Stimulated activated CD8-positive, alpha-beta memory T cell treated with anti-CD3 and anti-CD28 coated beads, Interleukin-4, amount 100 ng/mL, for 48 hours (primary cell): ENCODE measurements at places on chromosomes 2 and 18.
A peak's percentile ranks its signal among the peaks of the same experiment; 100 is the strongest.

DNA sequence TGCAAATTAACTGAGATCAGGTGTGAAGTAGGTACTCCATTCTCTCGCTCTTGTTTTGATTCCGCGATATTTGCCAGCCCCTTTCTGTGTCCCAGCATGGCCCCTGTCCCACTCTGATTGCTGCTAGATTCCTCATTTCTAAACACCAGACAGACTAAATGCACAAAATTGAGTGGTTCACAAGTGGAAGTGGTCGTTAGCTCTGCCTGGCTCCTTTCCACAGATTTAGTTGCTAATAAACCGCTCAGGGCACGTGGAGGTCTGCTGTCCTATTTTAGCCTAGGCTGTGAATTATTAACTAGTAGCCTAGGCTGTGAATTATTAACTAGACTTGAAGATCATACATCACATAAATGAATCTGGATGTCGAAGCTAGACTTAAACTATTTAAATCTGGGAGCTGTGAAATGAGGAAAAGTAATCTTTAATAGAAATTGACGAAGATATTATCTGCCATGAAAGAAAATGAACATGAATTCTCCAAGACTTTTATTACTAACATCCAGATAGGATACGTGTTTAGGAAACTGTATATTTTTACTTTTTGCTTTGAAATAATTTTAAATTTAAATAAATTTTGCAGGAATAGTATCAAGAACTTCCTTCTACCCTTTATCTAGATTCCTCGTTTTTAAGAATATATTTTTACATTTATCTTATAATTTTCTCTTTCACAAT, 3.7 kb downstream of the IL1RL2 start:
- no peak for DNase-seq

DNA sequence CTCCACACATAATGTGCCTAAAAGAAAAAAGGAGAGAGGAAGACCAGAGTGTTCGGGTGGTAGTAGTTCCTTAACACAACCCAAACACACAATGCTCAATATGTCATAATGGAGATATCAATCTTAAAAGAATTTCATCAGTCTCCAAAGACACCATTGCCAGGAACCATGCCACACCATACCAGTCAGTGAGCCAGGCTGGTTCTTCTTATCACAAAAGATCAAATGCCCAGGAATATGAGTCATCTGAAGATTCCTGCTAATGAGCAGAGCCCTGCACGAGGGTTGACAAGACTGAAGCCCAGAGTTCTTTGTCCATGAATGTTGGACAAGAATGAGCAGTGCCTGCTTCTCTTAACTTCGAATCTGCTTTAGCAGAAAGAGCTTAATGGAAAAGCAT, 262.3 kb downstream of the ZNF516 start:
- DNase-seq, result no peak

DNA sequence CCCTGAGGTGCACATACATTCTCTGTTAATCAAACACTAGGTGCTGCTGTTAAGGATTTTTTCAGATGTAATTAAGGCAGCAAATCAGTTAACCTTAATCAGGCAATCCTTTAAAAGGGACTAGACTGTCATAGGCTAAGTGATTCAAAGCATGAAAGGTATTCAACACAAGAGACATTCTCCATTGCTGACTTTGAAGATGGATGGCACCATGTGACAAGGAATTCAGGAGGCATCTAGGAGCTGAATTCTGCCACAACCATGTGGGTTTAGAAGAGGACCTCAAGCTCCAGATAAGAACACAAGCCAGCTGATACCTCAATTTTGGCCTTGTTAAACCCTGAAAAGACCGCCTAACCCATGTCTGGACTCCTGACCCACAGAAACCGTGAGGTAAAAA, 84.0 kb downstream of the SMAD2 start:
- no peak for DNase-seq

DNA sequence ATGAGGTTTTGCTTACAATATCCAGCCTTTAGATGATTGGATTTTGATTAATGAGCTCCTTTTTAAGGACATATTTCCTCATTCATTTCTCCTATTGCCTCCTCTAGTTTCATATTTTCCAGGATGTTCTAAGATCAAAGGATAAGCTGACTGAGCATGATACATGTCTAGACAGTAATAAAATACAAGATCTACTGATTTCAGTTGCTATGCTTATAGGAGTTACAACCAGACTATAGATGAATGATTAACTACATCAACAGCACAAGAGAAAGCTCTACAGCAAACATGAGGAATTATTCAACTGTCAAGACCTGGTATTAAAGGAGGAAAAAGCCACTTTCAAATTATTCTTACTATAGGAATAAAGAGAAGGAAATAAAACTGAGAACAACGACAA, 85.0 kb upstream of the LINC00305 start:
- DNase-seq, result no peak

DNA sequence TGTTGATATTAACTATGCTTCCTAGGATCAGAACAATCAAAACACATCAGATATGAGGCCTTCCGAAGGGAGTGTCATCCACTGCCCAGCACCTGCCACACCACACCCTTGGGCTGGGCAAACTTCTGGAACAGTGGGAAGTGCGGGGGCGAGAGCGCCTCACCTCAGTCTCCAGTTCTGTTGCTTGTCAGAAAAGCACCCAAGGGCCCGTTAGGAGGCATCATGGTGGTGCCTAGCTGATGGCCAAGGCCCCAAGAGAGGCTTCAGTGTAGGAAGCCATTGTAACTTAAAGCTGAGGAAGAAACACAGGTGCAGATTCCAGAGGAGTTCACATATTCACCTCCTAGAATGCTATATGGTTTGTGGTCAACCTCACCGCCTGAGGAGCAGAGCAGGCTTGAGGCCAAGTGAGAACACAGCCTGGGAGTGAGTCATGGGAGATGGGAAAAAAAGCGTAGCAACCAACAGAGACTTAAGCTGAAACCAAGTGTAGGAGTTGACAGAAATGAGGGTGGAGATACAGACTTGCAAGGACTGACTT, 85.1 kb upstream of the ATL2 start:
- peak; percentile 69 for DNase-seq

DNA sequence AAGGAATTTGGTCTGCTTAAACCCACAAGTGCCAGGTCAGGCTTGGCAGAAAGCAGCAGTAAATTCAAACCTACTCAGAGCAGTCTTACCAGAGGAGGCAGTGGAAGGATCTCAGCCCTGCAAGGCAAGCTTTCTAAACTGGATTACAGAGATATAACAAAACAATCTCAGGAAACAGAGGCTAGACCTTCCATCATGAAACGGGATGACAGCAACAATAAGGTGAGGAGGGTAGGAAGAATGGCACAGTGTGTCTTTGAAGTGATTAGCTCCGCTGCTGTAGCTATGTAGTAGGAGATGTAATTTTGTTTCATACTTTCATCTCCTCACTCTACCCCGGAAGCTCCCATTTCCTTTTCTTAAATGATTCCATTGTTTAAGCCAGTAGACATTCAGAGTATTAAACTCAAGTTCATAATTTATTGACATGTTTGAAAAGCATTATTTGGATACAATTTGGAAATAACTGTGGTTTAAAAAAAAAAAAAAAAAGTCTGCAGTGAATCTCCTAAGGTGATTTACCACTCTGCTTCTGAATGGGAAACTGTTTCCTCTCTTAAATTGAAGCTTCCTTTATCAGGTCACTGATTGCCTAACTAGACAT, 29.4 kb upstream of the DYSF start:
- no peak for DNase-seq

GRCh38 chr2:69718338-69718965, 23.5 kb upstream of the ANXA4 start:
- no peak for DNase-seq

GRCh38 chr2:149399934-149400615, 69.7 kb downstream of the LYPD6 start:
- DNase-seq, result no peak

GRCh38 chr18:13216092-13216582, 2.4 kb upstream of the LDLRAD4 start:
- DNase-seq, result peak; percentile 62

DNA sequence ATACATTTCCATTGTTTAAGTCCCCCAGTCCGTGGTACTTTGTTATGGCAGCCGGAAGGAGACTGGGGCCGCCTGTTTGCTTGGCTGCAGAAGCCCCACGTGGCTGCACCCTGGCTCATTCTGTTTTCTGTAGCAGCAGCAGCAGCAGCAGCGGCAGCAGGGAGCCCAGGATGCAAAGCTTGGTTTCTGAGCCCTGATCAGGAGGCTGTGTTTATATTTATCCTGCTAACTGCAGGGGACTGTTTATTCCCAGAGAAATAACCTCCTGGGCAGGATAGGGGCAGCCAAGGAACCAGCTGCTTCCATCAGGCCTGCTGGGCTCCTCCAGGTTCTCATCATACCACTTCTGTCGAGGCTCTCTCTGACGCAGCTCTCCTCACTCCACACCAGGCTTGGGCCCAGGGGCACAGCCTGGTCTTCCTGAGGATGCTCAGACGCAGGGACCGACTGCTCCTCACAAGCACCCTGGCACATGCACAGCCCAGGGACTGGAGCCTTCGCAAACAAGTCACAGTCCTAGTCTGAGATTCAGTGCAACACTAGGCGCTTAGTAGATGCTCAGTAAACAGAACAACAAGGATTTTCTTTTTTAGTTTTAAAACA, 139.0 kb downstream of the MSH2 start:
- no peak for DNase-seq

DNA sequence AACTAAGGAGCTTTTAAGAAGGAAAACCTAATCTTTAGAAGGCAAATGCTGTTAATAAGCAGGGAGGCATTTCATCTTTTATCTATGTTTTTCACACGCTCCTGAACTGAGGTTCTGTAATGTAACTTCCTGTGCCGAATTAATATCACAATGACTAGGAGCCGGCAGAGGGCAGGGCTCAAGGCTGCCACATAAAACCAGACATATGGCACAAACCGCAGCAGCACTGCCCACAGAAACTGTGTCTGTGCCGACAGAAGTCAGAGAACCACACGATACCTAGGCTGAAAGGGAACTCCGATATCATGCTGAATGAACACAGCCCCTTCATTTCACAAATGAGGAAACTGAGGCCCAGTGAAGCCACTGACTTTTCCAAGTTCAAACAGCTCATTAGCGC, 112.1 kb downstream of the EIPR1 start:
- no peak for DNase-seq

- DNase-seq, result no peak
Observed at GRCh38 chr2:79087785-79088364, at the start of gene REG1B. Gene REG1B, minus strand, starts transcription at chr2:79087993. Its CDS starts 381 bp downstream, at chr2:79087612.

- no peak for DNase-seq
Observed at GRCh38 chr18:12318334-12318697, 10.3 kb downstream of the TUBB6 start.

DNA sequence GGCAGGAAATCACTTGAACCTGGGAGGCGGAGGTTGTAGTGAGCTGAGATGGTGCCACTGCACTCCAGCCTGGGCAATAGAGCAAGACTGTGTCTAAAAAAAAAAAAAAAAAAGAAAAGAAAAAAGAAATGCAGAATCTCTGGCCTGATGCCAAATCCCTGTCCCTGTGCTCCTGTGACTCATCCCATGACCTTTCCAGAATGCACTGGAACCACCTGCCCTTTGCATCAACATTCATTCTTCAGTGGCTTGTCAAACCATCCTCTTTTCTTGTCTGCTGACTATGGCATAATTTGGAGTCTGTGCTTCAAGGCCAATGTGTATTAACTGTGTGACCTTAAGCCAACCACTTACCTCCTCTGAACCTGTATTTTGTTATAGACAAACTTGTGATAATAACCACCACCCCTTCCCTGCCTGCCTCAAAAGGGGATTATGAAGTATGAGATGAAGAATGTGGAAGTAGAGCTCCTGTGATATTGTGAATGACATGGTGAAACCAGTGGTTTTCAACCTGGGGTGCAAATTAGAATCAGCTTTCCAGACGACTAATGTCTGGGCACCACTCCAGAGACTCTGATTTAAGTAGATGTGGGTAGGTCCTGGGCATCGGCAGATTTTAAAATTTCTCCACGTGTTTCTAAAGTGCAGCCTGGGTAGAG, 189.3 kb downstream of the CLIP4 start:
- no peak for DNase-seq

- DNase-seq, result no peak
Observed at GRCh38 chr18:57583297-57583835, 3.1 kb downstream of the FECH start.

- no peak for DNase-seq
Observed at GRCh38 chr2:75022516-75022915, 64.1 kb downstream of the POLE4 start.

GRCh38 chr2:152155209-152155608, 20.4 kb downstream of the STAM2 start:
- no peak for DNase-seq

- DNase-seq, result no peak
Observed at GRCh38 chr2:237062585-237062984, 23.1 kb upstream of the COPS8 start.

DNA sequence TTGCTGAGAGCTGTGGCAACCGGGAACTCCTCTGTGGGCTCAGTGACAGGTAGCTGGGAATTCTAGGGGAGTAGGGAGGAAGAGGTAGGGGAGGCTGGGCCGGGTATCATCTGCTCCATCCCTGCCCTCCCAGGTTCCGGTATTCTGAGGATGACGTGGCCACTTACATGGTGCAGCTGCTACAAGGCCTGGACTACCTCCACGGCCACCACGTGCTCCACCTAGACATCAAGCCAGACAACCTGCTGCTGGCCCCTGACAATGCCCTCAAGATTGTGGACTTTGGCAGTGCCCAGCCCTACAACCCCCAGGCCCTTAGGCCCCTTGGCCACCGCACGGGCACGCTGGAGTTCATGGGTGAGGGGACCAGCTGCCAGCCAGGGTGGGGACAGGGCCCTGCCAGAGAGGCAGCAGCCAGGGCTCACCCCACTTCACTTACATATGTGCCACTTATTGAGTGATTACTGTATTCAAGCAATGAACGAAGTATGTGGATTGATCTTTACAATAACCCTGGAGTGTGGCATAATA, 8.0 kb upstream of the GMPPA start:
- DNase-seq, result no peak

DNA sequence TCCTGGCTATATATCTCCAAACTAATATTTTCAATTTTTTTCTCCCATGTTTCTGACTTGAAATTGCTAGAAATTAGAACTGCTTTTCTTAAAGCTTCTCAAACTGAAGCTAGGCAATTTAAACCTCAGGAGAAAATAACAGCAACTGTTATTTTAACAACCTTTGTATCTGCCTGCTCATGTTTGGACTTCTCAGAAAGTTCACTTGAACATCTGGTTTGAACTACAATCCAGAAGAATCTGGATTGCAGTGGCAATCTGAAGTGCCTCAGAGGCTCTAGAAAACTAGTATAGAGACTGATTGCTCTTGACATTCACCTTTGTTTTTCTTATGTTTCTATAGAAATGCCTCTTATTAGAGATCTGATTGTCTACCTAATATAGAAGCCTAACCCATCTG, 64.1 kb downstream of the STAT4 start:
- DNase-seq, result no peak
